ENCODE measurements at places on chromosomes 3 and 15.

GRCh38 chr3:152197451-152197850, 71.3 kb upstream of the MBNL1 start:
- DNase-seq, result no peak

DNA sequence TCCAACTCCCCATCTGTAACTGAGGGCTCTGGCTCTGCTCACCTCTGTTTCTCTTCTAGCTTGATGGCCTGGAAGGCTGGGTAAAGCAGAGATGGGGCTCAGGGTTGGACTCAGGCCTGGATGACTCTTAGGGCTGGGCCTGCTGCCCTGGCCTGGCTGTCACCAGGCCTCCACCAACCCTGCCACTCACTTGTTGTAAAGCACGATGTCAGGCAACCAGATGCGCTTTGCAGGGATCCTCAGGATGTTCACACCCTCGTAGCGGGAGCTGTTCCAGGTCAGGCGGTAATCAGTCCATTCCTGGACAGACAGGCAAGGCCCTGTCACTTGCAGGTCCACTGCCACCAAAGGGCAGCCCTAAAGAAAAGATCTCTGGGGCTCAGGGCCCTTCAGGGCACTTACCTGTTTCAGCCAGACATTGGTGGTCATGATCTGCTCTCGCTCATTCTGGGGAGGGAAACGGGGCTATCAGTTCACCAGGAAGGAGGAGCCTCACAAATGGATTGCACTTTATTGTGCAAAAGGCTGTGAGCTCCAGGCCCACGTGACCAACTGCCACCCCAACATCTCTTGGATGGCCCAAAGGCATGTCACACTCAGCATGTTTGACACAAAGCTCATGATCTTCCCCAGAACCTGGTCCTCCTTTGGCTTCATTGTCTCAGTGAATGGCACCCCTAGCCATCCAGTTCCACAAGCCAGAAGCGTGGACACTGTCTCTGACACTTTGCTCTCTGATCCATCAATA, 9.9 kb downstream of the CHRNB4 start:
- DNase-seq, result no peak

DNA sequence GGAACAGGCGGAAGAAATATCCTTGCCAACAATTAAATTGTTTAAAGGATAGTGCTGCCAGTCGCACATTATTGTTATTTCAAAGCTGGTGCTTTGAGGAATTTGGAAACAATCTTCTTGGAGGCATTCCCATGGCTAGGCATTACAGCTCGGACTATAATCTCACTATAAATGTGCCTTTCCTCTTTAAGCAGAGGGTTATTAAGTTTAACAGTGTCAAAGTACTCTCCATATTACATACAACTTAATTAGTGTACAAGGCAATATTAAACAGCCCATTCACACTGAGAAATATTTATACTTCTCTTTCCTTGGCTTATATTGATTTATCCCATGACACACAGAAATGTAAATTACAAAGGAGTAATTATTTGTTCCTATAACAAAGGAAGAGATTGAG, 54.0 kb upstream of the FAM3D start:
- no peak for DNase-seq

- DNase-seq, result no peak
These were observed 30.4 kb downstream of the SQOR start for GRCh38 chr15:45665261-45665660.

DNA sequence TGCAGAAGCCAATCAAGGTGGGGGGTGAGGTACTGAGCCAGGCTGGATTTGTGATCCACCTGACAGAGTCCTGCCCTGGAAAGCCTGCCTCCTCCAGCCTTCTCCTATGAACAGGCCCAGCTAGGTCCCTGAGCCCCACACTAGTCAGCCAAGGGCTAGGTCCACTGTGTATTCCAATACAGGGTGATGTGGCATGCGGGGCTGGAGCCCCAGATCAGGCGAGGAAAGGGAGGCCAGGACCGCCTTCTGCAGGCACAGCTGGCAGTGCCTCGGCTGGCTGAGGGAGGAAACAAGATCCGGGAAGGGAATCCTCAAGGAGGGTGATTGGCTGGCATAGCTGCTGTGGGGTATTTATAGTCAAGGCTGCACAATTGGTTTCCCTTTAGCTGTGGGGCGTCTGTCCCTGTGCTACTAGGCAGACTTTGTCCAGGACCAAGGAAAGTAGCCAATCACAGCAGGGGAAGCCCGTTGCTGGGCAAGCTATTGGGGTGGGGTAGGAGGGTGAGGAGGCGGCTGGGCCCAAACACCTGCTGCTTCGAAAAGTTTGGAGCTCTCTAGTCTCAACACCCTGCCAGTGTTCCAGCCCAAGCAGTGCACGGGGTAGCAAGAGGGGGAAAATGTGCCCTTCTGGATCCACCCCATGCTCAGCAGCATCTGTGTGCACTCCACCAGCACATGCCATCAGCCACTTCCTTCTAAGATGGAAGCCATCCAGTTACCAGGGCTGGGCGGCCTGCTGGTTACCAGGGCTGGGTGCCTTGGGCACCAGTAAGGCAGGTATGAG, 5.9 kb downstream of the KY start:
- DNase-seq, result no peak

DNA sequence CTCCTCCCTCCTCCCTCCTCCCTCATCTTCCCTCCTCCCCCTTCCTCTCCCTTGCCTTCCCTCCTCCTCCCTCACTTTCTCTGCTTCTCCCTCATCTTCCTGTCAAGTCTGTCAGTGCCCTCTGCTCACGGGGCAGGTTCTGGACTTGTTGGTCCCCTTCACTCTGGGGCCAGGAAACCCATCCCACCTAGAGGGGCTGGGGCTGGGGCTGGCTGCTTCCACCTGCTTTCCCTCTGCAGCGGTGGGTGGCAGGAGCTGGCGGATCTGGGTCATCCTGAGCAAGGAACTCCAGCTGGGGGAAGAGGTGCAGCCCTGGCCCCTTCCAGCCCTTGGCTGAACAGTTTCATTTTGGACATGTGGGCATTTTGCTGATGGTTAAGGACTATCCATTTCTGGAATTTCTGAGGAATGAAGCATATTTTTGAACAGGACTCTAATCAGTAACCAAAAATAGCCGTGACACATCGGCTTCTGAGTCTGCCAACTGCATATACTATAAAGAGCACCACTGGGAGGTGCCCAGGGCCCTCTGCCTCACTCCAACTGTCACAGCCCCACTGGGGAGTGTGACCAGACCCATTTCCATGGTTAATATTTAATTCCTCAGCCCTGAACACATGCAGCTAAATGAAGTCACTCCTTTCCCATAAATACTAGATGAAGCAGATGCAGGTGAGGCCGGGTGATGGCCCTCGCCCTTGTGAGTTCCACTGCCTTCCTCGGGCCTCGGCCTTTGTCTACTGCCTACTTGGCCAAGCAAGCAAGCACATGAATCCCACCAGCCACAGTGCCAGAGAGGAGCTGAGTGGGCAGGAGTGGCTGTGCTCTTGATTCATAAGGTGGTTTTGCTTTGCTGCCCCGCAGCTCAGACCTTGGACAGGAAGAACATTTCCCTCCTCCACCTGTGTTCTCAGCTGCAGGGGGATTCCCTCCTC, 39.8 kb downstream of the CHDH start:
- DNase-seq, result no peak

DNA sequence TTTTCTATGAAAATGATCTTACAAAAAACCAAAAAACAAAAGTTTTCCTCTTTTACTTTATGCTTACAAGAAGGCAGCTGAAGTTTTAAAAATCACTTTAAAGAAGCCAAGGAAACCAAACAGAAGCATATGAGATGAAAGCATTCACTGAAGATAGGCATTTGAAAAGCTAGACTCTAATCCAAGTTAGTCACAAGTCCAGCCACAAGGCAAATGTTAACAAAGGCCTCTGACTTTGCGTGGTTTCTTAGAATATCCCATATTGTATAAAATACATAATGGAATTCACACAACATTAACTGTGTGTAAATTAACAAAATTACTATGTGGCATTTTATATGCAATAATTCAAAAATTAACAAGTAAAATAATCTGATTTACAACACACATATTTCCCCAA, 17.7 kb downstream of the MRPL3 start:
- no peak for DNase-seq

DNA sequence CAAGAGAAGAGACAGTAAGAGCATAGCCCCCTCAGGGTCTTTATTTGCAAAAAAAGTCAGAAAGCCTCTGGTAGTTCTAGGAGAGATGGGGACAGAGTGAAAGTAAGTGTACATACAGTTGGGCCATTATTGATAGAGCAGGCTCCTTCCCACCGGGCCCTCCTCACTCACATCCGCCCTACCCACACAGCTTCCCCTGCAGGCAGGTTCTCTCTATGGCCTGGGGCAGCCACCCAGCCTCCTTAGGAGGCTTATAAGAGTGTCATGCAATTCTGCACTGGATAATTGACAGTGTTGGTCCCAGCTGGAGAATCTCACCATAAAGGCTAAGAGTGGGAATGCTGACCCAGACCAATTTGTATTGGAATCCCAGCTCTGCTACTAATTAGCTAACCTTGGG, 49.5 kb downstream of the SLC30A4 start:
- DNase-seq, result no peak

Measured in mammary epithelial cell (primary cell).